Renal cortex interstitium (tissue), 15 donors: ENCODE measurements at places on chromosomes 7 and 10.
A peak's percentile ranks its signal among the peaks of the same experiment; 100 is the strongest.

- DNase-seq: no peak
These were observed 108.2 kb upstream of the EGR2 start for GRCh38 chr10:62924344-62924748.

GRCh38 chr7:49119706-49120105 lies 195.4 kb downstream of the CDC14C start:
- DNase-seq: no peak

DNA sequence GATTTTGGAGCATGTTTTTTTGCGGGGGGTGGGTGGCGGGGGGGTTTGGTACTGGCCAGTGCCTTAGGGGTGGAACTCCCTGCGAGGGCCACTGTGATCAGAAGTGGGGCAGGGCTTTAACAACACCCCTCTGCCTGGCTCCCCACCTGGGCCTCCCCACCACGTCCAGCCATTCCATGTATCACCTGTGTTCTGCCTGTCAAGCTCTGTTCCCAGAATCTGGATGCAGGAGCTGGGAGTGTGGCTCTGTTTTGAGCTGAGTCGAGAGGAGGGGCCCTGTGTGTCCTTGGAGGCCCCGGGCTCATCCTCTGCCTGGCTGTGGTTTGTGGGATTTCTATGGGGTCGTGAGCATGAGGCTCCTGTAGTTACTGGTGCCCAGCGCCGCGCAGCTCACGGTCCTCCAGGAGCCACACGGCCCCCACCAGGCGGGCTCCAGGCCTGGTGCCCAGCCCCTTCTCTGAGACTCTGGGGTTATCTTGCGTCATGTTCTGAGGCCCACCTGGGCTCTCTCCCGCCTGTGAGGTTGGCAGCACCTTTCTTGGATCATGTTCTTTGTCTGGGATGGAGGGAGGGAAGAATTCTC lies 29.6 kb downstream of the PFKFB3 start:
- DNase-seq: no peak

DNA sequence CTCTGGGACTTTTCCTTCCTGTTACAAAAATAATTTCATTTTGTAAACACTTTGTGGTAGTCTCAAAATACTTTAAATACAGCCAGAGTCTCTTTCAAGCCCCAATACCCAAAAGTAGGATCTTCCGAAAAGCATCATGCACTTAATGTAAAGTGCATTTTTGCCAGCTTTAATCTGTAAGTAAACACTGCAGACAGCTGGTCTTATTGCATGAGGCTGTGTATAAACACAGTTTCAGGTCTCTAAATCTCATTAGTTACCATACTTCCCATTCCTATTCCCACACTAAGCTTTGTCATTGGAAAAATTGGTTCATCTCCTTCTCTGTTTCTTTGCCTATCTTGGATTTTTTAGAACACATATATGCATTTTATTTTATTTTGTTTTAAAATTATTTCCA lies 87.6 kb upstream of the GNAI1 start:
- no peak for DNase-seq

GRCh38 chr7:107248551-107249316 lies 79.9 kb downstream of the HBP1 start:
- DNase-seq: no peak

GRCh38 chr7:78279032-78279431 lies 480.5 kb downstream of the PHTF2 start:
- no peak for DNase-seq

- peak; percentile 2 for DNase-seq
These were observed 165.9 kb downstream of the ABCA13 start for GRCh38 chr7:48337012-48337621.
